ENCODE measurements at places on chromosomes 3 and 15.

DNA sequence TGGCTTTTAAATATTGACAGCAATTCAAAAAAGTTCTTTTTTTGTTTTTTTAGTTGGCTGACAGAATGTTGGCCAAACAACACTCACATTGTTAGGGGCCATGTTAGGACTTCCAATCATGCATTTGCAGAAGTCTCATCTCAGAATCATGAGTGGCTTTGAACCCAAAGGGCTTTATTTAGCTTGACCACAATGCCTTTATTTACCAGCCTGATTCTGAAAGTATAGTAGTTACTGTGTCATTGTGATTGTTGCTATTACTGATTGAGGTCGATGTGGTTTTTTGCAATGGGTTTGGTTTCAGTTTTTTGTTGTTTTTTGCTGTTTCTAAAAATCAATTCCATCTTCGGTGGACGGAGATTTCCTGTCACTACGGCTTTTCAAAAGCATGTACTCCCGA is 7.2 kb downstream of the GLDN start:
- DNase-seq = no peak

GRCh38 chr15:82064824-82065223 is 19.0 kb upstream of the MEX3B start:
- DNase-seq = no peak

GRCh38 chr3:45092132-45093031 is 53.8 kb downstream of the CDCP1 start:
- no peak for DNase-seq

- no peak for DNase-seq
Measured at GRCh38 chr3:23038471-23038870, 164.7 kb upstream of the UBE2E2 start.

DNA sequence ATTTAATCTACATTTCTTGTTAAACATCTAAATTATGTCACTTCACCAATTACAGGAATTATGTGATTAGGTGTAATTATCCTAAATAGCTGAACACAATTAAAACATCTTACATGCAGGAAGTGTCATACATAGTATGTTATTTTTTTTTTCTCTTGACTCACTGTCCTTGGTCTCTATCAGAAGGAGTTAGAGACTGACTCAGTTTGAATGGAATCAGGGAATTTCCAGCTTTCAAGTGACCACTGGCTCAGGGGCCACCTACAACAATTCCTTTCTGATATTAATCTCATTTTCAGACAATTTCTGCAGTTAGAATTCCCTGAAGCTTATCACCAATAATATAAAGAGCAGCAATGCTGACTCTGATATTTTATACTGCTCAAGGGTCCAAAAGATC is 400.7 kb downstream of the ROBO1 start:
- DNase-seq = no peak

GRCh38 chr3:17077606-17078005 is 192.9 kb downstream of the PLCL2 start:
- no peak for DNase-seq

- no peak for DNase-seq
Measured at GRCh38 chr3:27712136-27713077, 9.7 kb downstream of the EOMES start.

DNA sequence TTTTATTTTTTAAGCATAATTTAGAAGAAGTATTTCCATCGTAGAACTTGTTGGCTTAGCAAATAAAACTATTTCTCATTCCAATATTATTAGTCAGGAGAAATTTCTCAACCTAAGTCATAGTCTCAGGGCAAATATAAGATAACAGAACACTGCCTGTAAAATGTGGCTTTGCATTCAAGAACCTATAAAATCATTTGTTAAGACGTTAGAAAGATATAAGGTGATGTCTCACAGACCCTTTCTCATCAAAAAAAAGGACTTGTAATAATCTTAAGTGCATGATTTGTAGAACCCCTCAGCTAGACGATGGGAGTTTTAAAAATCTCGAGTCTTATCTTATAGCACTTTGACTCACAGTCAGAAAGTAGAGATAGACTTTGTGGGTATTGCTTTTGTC is 314.7 kb upstream of the CFAP20DC start:
- no peak for DNase-seq

- DNase-seq = no peak
Measured at GRCh38 chr15:31384568-31384967, 57.9 kb downstream of the KLF13 start.

DNA sequence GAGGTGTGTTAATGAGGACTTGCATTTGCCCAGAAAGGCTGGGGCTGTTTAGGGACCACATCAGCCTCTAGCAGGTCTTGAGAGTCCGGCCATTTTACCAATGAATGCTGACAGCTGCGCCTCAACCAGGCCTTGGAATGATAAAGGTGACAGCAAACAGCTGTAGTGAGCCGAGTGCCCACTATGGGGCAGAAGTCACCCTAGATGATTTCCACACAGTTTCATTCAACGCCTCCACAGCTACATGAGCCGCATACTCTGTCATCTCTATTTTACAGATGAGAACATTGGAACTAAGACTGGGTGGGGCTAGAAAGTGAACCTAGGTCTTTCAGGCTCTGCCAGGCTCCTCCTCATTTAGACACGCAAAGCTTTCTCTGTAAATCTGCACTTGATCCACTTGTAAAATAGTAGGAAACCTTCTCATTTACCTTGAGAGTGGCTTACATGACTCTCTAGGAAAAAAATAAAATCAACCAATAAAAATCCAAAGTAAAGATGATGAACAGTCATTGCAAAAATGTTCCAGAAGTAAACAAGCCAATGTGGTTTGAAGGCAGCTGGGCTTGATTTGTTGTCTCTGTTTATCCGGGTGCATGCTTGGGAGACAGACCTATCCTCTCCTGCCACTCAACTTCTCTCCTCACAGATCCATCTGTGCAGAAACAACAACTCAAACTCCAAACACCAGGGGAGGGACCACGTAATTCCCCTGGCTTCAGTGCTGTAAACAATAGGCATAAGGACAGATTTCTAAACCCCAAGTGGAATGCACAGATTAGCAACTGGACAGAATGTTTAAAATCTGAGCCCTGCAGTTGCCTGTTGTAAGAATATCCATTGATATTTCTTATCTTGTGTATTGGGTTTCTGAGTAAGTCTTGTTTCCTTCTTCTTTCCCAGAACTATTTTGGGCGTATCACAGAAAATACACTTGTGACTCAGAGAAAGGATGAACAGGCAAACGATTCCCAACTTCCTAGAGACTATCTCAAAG is 31.5 kb upstream of the LDHAL6B start:
- peak; percentile 66 for DNase-seq

GRCh38 chr3:123733341-123733740 is 148.5 kb upstream of the HACD2 start:
- DNase-seq = no peak

DNA sequence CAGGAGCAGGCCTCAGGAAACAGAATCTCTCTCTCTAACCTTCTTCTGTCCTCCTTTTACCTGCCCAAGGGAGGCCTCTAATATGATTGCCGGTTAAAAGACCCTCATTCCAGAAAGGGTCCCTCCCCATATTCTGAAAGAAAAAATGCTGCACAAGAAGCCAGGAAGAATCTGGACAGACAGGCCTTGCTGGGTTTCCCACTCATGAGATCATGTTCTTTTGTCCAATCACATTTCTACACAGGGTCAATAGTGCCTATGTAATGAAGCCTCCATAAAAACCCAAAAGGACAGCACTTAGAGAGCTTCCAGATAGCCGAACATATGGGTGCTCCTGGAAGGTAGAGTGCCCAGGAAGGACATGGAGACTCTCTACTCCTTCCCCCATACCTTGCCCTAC is 146.0 kb downstream of the MYO9A start:
- DNase-seq = no peak

DNA sequence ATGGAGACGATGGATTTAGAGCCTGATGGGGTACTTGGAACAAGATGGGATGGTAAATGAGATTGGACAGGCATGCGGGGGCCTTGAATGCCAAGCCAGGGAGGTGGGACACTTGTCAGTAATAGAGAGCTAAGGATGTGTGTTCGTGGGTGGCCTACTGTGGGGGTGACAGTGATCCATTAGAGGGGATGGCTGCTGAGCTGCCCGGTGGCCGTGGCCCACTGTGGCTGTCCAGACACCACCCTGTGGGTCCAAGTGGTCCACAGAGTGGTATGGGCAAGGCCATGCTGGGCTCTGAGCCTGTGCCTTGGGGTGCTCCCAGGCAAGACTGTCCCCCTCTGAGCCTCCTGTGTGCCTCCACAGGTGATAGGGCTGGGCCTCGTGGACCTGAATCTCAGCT is 17.5 kb downstream of the CAND2 start:
- no peak for DNase-seq

- no peak for DNase-seq
Measured at GRCh38 chr3:186073641-186074040, 35.2 kb downstream of the ETV5 start.

- no peak for DNase-seq
Measured at GRCh38 chr15:56996093-56996492, 77.6 kb downstream of the TCF12 start.

DNA sequence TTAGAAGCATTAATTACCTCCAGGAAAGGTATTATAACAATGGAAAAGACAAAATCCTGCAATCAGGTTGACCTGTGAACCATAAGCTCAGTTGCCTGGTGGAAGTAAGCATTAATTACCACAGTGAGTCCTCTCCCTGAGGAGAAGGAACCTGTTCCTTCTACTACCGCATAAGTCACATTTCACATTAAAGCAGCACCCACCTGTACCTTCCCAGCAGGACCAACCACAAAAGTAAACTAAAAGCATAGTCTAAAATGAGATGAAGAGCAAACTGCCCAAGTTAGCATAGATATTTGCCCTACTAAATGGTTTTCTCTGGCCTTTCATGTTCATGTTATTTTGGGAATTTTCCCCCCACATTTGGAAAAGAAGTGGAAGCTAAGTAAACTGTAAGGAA is 78.2 kb downstream of the EFL1 start:
- DNase-seq = no peak

DNA sequence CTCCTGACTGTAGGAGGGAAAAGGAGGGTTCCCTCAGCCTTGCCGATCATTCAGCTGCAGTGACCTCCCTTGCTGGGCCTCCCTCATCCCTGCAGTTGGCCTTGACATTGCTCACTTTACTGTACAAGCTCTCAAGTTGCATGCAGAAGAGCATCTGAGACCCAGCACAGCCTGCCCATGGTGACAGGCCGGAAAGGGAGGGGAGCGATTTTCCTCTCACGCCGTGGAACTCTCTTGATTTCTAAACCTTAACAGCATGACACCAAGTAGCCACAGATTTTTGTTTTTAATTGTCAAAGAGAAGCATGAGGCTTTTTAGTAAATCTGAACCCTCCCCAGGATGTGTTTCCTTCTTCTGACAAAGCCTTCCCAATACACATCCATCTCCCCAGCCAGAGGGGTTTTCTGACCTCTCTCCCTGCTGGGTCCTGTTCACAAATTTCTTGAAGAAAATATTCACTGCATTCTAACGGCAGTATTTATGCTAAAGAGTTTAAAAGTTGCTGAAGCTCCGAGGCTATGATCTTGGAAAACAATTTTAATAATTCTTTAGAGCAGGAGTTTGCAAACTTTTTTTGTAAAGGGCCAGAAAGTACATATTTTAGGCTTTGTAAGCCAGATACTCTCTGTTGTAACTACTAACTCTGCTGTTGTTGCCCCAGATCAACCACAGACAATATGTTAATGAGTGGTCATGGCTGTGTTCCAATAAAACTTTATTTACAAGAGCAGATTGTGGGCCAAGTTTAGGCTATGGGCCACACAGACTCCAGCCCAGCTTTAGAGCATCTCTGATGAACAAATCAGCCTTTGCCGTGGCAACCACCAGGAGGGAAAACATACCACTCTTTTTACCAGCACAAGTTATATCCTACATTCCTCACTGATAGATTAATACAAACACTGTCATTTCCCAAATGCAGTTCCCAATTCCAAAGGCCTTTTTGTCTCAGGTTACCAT is 34.8 kb downstream of the LMCD1 start:
- DNase-seq = no peak

DNA sequence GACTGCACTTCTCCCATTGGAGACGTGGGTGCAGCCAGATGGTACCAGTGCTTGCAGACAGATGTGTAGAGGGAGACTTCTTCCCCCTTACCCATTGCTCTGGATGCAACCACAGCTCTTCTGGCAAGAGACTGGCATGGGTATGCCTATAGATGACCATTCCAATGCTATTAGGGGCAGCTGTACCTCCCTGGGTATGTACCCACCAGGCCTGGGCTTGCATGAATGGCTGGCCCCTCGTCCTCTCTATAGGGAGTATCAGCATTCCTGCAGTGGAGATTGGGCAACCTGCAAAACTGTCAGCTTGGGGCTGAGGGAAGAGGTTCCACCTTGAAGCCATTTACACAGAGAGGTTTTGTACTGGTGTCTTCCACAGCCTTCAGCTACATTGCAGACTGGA is 57.6 kb upstream of the FXR1 start:
- DNase-seq = no peak

DNA sequence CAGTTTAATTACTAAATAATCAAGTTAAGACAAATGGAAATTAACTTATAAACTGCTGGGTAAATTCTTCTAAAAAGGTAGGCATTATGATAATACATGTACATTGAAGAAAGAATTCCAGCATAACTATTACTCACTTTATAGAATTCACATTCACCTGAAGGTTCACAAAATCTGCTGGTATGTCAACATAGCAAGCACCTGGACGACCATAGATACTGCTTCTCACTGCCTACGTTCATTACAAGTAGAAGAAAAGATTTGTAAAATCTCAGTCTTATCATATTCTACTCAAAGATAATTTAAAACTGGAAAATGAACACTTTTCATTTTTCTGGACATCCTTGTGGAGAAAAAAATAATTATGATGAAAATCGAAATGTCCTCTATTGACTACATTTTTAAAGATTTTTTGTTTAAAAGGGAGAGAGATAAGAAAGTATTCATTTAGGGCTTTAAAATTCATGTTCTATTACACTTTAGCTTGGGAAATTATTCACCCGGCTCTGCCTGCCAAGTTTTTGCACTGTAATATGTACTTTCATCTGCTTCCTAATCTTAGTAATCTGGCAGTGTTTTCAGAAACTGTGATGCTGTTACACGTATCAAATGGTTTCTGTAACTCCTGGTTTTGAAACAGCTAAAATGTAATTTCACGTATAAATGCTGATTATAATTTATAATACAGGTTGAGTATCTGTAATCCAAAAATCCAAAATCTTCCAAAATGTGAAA is 16.1 kb downstream of the HACL1 start:
- DNase-seq = no peak

GRCh38 chr3:143121241-143122088 is 1.9 kb downstream of the CHST2 start:
- no peak for DNase-seq

Measured in hypothalamus (tissue), 51 donors.